Upper lobe of left lung (tissue), 6 donors: ENCODE measurements at places on chromosomes 7 and 10.

GRCh38 chr7:99579956-99580777, 17.9 kb upstream of the TMEM225B start:
- DNase-seq = peak; percentile 86

- no peak for DNase-seq
Measured at GRCh38 chr10:75876710-75877109, 445.3 kb downstream of the LRMDA start.

- no peak for DNase-seq
Measured at GRCh38 chr7:89001306-89001705, 205.8 kb upstream of the TEX47 start.

- no peak for DNase-seq
Measured at GRCh38 chr10:103064956-103065355, 128.1 kb downstream of the NT5C2 start.

- DNase-seq = no peak
Measured at GRCh38 chr7:13581097-13581496, 408.4 kb downstream of the ETV1 start.

GRCh38 chr10:89670926-89671325, 25.9 kb upstream of the PANK1 start:
- no peak for DNase-seq

- DNase-seq = no peak
Measured at GRCh38 chr10:91124016-91124415, 96.4 kb upstream of the PCGF5 start.
